Activated CD8-positive, alpha-beta memory T cell treated with anti-CD3 and anti-CD28 coated beads for 48 hours (primary cell): ENCODE measurements at places on chromosomes 2 and 18.

DNA sequence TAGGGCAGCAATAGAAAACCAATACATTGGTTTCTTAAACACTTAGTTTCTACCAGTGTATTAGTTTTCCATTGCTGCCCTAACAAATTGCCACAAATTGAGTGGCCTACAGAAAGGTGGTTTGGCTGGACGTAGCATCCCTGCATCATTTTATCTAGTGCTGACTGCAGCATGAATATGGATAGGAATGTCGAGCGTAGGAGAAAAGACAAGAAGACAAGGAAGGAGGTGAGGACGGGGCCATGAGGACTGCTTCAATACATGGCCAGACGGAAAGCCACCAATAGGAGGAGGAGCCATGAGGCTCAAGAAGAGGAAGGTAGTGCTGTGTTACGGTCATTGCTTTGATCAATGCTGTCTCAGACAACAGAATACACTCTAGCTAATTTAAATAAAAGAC, 154.5 kb upstream of the NDUFV2 start:
- no peak for DNase-seq

- no peak for DNase-seq
Measured at GRCh38 chr2:129189617-129190319, 789.7 kb upstream of the RAB6C start.

- DNase-seq, result no peak
Measured at GRCh38 chr2:158990397-158991214, 22.2 kb downstream of the TANC1 start.

DNA sequence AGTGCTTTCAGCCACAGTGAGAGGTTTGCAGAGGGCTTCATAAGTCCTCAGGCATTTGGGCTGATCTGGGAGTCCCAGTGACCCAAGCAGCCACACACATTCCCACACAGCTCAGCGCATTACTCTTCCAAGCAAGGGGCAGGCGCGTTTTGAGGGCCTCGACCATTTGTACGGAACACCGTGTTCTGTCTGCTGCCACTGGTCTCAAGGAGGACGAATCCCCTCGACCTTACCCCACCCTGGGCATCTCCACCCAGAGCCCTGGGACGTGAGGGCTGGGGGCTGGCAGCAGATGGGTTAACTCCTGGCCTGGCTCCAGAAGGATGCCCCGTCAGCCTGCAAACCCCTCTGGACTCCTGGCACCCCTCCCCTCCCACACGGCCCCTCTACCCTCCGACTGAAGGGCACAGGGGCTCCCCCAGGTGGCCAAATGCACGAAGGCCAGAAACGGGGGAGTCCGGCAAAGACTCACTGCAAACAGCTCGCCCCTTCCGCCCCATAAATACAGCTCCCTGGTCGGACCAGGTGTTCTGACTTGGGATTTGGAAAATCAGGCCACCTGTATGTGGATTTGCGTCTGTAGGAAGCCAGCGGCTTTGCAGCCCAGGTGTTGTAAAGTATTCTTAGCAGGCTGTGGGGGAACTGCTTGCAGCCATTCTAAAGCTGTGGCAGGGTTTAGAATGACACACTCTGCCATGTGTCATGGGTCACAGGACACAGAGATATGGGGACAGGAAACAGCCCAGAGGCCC, 33.6 kb upstream of the PTMA start:
- peak; percentile 40 for DNase-seq

DNA sequence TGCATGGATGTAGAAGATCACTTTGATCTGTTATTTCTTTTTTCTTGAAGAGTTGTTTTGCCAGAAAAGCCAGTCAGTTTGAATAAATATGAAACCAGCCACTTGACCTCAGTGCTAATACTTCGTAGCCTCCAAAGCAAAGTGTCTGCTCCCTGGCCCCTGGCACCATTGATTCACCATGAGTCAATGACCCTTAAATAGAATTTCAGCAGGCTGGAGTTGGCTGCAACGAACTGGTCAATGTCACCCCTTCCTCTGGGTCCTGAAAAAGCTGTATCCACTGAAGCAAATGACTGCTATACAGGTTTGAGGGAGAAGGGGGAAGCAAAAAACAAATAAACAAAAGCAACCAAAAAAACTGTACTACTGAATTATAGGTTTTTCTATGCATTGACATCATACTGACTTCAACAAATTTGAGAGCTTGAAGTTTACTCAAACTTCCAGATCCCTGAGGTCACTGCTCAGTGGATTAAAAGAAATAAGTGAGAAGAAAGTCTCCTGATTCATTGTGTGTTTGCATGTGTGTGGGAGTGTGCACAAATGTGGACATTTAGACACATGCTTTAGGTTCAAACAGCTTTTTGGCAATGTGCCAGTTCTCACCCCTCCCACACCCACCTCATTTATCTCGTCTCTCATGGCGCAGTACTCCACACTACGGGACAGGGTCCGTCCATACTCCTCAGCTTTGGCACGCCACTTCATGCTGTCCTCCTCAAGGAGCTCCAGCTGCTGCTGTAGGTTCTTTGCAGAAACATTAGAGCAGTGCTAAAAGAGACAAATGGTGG, 58.1 kb upstream of the TTN start:
- no peak for DNase-seq

GRCh38 chr2:162579169-162579568, 235.2 kb downstream of the GCA start:
- no peak for DNase-seq

GRCh38 chr2:229731916-229732315, 17.6 kb upstream of the DNER start:
- no peak for DNase-seq

- peak; percentile 7 for DNase-seq
Measured at GRCh38 chr2:178072383-178073301, at the start of gene PDE11A. PDE11A (minus strand) TSS chr2:178072777; CDS start chr2:178072437, 340 bp downstream.

DNA sequence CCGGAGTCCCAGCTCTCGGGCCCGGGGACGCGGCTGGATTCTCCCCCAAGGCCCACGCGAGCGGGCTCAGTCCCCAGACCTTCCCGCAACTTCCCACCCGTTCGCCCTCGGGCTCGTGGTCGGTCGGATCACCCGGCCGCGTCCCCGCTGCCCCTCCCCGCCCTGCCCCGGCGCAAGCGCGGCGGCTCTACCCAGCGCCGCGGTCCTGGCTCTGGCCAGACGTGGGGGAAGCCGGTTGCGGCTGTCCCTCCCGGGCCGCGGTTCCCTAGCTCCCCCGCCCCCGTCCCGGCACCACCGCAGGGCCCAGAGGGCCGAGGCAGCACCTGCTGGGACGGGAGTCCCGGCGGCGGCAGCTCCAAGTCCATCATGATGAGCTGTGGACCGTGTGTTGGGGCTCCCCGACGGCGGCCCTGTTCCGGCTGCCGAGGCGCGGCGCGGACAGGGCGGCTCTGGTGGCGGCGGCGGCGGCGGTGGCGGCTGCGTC, 276 bp downstream of the NFE2L2 start:
- DNase-seq, result no peak

DNA sequence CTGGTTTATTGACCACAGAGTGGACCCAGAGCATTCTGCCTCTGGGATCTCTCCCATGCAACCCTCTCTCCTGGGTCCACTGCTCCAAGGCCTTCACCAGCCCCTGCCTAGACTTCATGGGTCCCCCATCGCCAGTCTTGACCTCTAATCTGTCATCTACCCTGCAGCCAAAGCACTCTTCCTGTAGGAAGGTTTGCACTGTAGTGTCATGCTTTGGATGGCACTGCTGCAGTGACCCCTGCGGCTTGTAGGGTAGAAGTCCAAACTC, 41.7 kb downstream of the MYO7B start:
- no peak for DNase-seq

DNA sequence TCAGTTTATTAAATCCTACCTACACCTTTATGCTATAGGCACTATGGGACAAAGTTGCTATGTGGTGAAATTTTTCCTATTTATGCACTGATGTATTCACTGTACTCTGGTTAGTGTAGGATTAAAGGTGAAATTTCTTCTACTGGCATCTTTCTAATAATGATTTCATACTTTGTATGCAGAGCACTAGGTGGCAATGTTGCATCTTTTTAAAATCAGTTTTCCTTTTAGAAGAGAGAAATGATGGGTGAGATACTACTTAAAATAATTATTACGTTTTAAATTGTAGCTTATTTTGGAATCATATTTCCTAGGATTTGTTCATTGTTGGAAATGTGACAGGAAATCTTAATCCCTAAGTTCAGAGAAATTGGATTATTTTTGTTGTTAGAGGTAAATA, 150.9 kb downstream of the CD8B2 start:
- DNase-seq, result no peak

GRCh38 chr2:100380681-100381080, 36.8 kb downstream of the CHST10 start:
- DNase-seq, result no peak

DNA sequence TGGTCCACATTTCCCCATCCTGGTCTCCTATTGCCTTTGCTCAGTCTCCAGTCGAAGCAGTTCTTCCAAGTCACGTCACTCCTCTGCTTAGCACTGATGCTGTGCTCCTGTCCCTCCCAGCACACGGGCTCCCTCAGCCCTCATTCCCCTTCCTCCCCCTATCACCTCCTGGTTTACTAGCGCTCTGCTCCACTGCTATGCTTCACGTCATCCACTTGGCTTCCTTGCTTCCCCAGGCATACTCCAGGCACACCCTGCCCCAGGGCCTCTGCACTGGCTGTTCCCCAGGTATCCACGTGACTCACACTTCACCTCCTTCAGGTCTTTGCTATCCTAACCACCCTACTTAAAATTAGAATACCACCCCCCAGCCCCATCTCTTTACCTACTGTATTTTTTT, 269.3 kb downstream of the GLI2 start:
- no peak for DNase-seq

DNA sequence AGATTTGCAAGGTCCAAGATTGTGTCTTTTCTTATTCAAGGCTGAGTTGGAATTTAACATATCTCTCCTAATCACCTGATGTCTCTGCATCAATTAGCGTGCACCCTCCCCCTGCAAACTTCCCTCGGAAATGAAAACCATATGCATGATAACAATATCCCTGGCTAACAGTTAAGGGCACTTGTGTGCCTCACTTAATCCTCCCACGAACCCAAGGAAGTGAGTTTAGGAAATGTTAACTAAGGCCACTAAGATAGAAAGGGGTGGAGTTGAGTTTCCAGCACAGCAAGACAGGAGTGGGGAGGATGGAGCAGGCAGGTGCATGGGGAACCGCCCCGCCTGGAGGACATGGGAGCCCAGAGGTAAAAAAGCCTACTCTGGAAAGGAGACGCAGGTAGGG, 52.4 kb upstream of the PTMA start:
- no peak for DNase-seq

DNA sequence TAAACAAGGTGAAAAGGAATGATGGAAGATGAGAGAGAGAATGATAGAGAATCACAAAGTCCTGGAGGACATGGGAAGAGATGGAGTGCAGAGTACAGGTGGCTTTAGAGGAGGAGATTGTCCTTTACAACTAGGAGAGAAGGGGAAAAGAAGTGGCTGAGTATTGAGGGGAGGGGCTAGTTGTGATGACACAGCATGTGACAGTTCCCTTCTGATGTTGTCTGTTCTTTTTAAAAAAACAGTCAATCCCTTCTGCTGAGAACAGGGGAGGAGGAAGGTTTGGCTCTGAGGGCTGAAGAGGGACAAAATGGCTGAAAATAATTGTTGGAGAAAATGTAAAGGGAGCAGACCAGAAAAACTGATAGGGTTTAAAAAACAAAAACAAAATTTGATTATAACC, 44.0 kb downstream of the STEAP3 start:
- no peak for DNase-seq

DNA sequence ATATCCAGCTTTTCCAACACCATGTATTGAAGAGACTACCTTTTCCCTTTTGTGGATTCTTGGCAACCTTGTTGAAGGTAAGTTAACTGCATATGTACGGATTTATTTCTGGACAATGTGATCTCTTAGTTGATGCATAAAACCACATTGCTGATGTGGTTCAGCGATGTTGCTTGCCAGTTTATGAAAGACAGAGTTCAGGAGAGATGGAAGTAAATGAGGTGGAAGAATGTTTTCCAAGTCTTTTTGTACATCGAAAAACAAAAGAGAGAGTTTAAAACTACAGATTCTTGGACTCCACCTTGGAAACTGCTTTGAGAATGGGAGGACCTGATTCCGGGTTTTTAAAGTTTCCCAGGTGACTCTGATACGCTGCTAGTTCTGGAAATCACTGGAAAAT, 43.8 kb downstream of the MOB4 start:
- DNase-seq, result no peak

DNA sequence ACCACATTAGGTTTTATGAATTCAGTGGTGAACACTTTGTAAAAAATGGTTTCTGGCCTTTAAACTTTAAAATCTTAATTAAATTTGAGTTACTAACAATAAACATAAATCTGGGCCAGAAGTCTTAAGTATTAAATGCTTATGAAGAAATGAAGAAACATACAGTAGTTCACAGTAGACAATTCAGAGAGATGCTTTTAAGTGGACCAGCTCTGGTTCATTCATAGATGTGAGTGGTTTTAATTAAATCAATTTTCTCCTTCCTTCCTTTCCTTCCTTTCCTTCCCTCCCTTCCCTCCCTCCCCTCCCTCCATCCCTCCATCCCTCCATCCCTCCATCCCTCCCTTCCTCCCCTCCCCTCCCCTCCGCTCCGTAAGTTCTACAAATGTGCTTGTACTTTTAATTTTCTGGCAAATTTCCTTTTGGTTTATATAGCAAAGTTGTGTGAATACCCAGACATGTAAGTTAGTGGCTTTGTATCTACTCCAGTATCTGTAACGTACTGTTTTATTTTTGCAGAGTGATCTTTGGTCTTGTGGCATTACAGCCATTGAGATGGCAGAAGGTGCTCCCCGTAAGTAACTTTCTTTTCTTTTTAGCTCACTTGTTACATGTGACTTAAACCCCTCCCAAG, 136.5 kb downstream of the MAP4K4 start:
- DNase-seq, result no peak

DNA sequence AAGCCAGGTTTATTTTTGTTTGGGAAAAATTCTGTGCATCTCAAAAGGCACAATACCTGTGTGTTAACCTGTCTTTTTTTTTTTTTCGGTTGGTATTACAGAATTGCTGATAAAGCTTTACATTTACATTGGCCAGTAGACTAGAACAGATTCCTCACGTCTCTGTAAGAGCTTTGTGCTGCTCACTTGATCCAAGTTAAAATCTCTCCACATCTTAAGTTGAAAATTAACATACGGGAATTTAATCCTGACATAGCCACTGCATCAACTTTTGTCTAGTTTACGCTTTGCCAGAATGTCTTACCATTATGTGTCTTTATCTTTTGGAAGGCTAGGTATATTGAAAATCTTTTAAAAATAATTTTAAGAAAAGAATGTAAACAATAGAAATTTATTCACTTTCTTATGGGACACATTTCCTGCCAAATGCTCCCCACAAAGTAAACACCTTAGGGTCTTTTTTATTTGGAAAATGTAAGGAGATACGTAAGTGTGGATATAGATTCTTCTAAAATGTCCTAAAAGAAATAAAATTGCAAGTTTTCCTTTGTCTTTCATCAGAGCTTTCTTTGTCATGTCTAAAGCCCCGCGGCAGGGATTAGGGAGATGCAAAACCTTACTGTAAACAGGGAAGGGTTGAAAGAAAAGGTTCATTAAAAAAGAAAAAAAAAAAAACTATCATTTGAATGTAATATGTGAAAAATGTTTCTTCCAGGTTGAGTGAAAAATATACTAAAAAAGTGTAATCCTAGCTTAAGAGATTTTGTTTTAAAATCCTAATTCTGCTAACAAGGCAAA, 912.8 kb downstream of the NRXN1 start:
- DNase-seq, result no peak
